HFFc6 (cell line): ENCODE measurements at places on chromosomes 3 and 15. TPM values are rescaled to one million over a fixed set of nuclear protein-coding genes. Genes with fewer than 3 reads are reported as not detected.

DNA sequence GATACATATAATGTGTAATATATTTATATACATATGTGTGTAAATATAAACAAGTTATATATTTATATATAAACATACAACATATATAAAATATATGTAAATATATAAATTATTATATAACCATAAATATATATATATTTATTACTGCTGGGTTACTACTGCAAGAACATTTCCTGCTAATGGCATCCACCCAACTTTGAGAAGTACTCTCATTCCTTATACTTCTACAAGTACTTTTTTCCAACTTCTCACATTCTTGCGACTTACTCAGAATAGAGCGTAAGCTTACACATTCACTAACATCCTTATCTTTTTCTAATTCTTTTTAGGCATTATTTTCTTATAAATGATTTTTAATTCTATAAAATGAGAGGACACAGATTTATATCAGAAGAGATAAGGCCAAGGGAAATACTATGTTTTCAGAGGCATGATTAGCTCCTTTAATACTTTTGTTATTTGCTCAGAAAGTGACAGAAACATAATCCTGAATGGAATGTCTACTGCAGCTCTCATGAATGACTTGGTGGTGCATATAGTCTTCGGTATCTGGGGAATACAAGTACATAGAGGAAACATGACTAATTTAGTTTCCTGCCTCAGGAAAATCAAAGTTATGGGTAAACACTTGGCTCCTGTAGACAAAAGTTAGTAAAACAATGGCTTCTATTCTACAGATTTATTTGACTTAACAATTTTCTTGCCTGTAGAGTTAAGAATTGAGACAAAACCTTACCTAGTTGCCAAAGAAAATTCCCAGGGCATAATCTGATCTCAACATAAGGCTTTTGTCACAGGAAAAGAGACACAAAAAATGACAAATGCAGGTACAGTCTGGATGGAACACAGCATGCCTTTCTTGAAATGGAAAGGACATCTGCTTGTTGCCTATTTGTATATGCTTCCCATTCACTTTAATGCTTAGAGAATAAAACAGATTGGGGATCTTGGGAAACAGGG, 453.9 kb downstream of the SQOR start:
- peak; percentile 9 for DNase-seq
- H3K4me1 ChIP-seq: peaks cover 36% of the 10 kb centered on the region
- H3K4me3 ChIP-seq: no peak overlapping the region

DNA sequence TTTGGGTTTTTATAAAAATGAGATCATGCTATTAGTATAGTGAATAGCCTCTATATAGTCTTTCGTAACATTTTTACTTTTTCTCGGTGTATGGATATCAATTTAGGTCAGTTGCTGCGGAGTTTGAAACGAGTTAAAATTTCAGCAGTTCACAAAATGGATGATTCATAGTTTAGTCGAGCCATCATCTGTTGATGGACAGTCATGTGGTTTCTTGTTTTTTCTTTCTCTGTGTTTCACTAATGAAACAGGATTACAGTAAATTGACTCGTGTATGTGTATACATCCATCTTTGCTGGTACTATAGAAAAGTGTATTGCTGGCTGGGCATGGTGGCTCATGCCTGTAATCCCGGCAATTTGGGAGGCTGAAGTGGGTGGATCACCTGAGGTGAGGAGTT, 106.8 kb downstream of the IGF1R start:
- no peak for DNase-seq
- H3K4me3 ChIP-seq: peak overlapping the region; percentile 28; the same call in 1 of the 2 replicates
- H3K4me1 ChIP-seq: peaks cover 46% of the 10 kb centered on the region
- peaks cover 2% of the 10 kb centered on the region; the same call in 1 of the 2 replicates for H3K27me3 ChIP-seq
- peaks cover 6% of the 10 kb centered on the region; the same call in 1 of the 2 replicates for H3K36me3 ChIP-seq
- H3K27ac ChIP-seq: peak overlapping the region; percentile 49

- no peak overlapping the region for H3K27ac ChIP-seq
- no peak overlapping the region for H3K4me3 ChIP-seq
- DNase-seq: no peak
- no peaks in the 10 kb centered on the region for H3K4me1 ChIP-seq
- peaks cover 15% of the 10 kb centered on the region for H3K27me3 ChIP-seq
These were observed 323.5 kb downstream of the RORA start for GRCh38 chr15:60905587-60905986.

The TNNC1 gene
- 0.35 to 0.56 TPM (median 0.55 TPM) in 3 replicates for total RNA-seq

The PPP1R14D gene
- not detected in 3 replicates for total RNA-seq
